Stimulated activated CD8-positive, alpha-beta memory T cell treated with anti-CD3 and anti-CD28 coated beads, Interleukin-2, amount 100 ng/mL, for 1 hour (primary cell): ENCODE measurements at places on chromosomes 11 and 22.

DNA sequence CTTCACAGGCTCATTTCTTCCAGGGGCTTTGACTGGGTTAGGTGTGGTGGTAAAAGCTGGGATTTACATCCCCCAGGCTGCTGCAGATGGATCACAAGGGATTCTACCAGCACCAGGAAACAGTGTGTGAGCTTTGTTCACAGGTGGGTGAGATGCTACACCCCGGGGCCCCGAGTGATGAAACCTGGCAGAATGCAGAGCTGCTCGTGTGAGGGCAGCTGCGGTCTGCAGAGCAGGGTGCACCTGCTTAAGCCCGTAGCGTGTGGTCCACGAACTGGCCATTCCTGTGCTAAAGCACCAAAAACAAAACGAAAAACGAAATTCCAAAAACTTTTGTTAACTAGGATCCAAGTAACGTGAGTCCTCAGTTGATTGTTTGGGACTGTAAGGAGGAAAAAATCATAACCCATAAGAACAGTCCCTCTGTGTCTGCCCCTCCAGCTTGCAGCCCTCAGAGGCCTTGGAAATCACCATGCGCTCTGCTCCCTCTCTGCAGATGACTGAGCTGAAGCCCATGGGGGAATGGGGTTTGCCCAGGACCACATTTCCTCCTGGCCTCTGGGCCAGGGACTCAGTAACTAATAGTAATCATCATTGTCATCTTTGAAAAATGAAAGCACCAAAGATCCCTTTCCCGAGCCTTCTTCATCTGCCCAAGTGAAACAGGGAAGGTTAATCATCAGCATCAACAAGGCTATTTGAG lies 24.6 kb downstream of the ELF5 start:
- no peak for DNase-seq

- DNase-seq: no peak
Measured at GRCh38 chr11:116287866-116288265, 484.9 kb downstream of the BUD13 start.

DNA sequence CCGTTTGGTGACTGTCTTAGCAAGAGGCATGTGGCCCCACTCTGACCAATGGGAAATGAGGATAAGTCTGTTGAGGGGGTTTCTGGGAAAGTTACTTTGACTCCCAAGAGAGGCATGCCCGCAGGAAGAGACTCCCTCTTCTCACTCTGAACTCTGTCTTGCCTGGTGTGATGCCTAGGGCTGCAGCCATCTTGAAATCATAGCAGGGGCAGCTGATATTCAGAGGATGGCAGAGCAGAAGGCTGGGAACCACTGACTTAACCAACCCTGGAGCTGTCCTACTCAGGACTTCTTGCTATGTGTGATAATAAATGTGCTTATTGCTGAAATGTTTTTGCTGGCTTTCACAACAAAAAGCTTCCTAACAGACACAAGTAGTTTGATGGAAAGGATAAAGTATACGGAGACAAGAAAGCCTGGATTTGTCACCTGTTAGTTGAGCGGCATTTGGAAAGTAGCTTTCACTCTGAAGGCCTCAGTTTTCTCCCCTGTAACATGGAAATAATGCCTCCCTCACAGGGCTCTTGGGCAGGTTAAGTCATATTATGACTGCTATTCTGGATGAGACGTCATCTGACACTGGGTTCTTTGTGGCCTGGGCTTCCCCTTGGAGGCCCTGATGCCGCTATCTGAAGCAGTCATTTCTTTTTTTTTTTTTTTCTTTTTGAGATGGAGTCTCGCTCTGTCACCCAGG lies 128.5 kb downstream of the CEP164 start:
- no peak for DNase-seq

DNA sequence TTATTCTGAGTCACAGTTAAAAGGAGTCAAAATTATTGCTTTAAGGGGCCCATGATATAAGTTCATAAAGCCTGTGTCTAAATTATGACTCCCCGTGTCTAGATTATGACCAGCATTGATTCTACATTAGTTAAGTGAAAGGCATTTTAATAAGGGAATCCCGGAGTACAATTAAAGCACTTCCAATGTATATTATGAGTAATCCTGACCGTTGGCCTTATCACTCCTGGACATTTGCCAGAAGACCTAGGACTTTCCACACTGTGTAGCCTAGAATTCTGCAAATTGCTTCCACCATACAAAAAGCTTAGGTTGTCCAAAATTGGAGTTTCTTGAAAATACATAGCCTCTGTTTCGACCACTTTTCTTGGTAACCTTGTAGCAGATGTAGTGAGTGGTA lies 1292.6 kb downstream of the LRRC4C start:
- no peak for DNase-seq

- no peak for DNase-seq
Measured at GRCh38 chr11:4095509-4096230, 1.1 kb downstream of the RRM1 start.

DNA sequence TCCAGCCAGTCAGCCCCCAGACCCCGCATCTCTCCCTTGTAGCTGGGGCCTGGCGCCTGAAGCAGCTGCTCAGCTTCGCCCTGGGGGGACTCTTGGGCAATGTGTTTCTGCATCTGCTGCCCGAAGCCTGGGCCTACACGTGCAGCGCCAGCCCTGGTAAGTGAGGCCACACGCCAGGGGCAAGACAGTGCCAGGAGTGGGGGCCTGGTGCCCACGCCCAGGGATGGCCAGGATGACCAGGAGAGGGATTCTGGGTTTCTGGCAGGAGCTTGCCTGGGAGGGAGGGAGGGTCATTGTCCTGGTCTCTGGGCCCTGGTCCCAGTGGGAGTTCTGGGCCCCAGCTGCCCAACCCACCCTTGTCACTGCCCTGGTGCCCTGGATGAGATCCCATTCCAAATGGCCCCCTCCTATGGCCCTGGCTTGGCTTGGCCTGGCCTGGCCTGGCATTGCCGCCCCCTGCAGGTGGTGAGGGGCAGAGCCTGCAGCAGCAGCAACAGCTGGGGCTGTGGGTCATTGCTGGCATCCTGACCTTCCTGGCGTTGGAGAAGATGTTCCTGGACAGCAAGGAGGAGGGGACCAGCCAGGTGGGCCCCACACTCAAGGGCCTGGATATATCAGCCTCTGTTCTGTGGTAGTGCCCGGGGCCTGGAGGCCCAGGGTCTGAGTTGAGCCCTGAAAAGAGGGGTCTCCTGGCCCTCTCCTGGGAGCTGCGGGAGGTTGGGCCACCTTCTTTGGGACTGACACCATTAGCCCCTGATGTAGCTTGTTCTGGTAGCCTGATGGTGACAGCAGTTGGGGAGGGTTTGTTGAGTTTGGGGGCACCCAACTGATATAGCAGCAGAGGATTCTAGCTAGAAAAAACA lies 3.7 kb downstream of the SLC39A13 start:
- no peak for DNase-seq

GRCh38 chr11:119622454-119623143 lies 106.4 kb downstream of the NECTIN1 start:
- no peak for DNase-seq

DNA sequence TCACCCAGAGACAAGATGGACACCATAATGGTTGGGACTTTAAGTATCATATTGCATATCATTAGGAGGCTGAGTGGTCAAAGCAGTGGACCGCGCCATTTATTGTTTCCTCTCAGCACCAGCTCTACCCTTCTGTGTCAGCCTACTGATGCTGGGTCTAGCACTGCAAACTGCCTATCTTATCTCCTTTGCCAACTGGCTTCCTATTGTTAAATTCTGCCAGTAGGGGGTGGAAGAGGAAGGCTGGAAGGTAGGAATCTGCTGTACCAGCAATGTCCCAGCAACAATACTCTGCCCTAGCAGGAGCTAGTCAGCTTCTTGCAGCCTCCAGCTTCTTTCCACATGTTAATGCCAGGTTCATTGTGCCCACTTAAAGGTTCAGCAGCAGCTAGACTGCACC lies 367.1 kb upstream of the PDGFD start:
- DNase-seq: no peak

- no peak for DNase-seq
Measured at GRCh38 chr22:28710576-28711191, 30.9 kb downstream of the CHEK2 start.

- DNase-seq: no peak
Measured at GRCh38 chr11:14645015-14645912, 1.7 kb downstream of the PDE3B start.

DNA sequence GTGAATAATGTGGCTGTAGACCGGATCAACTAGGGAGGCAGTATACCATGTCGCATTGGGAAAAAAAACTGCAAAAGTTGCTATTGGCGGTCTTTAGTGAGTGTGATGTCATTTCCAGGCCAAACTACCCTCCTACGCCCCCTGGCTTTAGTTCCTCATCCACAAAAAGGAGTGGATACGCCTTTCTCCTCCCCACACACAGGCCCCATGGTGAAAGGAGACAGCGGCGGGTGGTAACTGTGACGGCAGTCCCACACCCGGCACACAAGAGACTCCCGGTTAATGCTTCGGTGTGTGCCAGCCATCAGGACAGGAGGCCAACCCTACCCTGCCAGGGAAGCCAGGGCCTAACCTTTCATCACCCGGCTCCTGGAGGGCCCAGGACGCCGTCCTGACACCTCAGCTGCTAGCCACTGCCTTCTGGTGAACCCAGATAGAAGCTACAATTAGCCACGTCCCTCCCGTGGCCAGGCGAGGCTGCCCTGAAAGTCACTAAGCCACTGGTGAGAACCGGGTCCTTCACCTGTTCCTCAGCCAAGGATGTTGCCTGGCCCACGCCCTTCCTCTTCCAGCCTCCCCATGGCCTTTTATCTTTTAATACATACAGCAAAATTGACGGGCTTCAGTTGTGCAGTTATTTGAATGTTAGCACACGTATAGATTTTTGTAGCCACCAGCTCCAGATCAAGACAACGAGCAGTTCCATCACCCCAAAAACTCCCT lies 10.8 kb downstream of the TP53I11 start:
- DNase-seq: no peak

GRCh38 chr11:125559888-125560287 lies 9.4 kb upstream of the EI24 start:
- DNase-seq: no peak
